ENCODE measurements at places on chromosomes 4 and X. TPM values are rescaled to one million over a fixed set of nuclear protein-coding genes. Genes with fewer than 3 reads are reported as not detected.

DNA sequence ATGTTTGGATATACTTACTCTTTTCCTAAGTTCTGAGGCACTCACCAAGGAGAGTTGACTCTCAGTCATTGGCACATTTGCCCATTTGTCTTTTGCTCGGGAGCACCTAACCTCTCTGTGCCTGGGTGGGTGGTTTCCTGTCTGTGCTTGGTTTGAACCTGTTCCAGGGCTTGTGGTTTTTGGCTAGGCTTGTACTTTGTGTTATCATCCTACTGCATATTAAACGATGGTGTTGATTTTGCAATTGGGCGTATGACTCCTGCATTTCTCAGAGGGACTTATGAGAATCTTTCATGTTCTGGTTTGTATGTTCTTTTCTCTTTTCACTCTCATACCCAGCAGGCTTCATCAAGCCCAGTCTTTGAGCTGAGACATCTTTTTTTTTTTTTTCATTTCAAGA lies 161.7 kb downstream of the BTC start:
- peak; percentile 46 for DNase-seq

- peak; percentile 43 for DNase-seq
Observed at GRCh38 chr4:185201977-185202962, 1.5 kb downstream of the CFAP97 start.

NOA1 gene
- total RNA-seq: 8.8 TPM

GRCh38 chrX:47499293-47499692 lies 16.3 kb upstream of the ZNF41 start:
- no peak for DNase-seq

- DNase-seq: no peak
Observed at GRCh38 chr4:37431417-37431743, 186.8 kb downstream of the NWD2 start.

DNA sequence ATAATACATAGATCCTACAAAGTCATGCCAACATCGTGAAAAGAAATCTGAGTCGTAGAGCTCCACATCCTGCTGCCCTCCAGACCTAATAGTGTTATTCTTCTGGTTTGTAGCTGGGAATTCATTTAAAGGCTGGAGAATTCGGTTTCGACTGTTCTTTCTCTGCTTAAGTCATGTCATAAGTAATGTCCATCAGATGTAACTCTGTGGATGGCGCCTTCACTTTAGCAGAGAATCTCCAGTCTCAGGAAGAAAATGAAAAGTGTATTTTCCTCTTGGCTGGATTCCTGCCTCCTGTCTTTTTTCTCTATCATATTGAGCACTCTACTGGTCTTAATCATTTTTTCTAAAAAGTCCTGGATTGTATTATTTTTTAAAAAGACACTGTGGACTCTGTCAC lies 117.0 kb downstream of the PALLD start:
- no peak for DNase-seq

- DNase-seq: no peak
Observed at GRCh38 chr4:122156819-122157218, 4.7 kb downstream of the BLTP1 start.

MAOB gene
- total RNA-seq: 98.1 TPM

DNA sequence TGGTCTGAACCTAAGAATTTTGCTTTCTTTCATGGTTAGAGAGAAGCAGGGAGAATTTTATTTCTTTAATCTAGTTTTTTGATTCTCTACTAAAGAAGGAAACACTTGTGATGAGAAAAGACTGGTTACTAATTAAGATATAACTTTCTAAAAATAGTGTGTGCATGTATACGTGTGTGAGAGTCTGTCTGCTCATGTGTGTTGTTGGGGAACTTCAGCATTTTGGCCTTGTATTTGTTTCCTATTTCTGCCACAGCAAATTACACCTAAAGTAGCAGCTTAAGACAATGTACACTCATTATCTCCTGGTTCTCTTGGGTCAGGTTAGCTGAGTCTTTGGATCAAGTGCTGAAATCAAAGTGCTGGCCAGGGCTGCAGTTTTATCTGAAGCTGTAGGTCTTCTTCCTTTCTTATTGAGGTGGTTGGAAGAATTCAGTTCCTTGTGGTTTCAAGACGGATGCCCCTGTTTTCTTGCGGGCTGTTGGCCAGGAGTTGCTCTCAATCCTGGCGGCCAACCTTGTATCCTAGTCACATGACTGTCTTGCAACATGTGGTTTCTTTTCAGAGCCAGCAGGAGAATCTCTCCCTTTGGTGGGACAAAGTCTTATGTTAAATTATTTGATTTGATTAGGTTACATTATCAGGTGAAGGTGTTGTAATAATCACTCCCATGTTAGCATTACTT lies 188.4 kb upstream of the CLNK start:
- no peak for DNase-seq

DNA sequence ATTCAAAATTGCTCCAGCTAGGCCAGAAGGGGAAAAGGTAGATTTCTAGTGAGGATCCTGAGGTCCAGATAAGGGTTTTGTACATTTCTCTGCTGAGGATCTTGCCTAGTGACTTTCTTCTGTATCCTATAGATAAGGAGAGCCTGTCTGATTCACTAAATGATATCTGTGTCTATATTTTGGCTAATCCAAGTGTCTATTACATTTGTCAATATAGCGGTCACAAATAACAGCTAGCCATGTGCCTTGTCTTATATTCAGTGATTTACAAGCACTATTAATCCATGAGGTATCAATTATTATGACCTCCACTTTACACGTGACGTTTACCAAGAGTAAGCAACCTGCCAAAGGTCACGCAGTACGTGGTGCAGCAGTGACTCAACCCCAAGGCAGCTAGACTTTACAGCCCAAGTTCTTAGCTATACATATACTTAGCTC lies 41.6 kb downstream of the TMEM165 start:
- no peak for DNase-seq

GRCh38 chrX:13043138-13043537 lies 1.3 kb downstream of the FAM9C start:
- no peak for DNase-seq

GRCh38 chr4:156419080-156419685 lies 465.5 kb upstream of the CTSO start:
- no peak for DNase-seq

GRCh38 chr4:165368114-165368513 lies 10.7 kb upstream of the CPE start:
- no peak for DNase-seq

GRCh38 chrX:101749436-101749835 lies 89.8 kb upstream of the ARMCX2 start:
- DNase-seq: no peak

TBX22 gene
- total RNA-seq: 0.29 TPM

DNA sequence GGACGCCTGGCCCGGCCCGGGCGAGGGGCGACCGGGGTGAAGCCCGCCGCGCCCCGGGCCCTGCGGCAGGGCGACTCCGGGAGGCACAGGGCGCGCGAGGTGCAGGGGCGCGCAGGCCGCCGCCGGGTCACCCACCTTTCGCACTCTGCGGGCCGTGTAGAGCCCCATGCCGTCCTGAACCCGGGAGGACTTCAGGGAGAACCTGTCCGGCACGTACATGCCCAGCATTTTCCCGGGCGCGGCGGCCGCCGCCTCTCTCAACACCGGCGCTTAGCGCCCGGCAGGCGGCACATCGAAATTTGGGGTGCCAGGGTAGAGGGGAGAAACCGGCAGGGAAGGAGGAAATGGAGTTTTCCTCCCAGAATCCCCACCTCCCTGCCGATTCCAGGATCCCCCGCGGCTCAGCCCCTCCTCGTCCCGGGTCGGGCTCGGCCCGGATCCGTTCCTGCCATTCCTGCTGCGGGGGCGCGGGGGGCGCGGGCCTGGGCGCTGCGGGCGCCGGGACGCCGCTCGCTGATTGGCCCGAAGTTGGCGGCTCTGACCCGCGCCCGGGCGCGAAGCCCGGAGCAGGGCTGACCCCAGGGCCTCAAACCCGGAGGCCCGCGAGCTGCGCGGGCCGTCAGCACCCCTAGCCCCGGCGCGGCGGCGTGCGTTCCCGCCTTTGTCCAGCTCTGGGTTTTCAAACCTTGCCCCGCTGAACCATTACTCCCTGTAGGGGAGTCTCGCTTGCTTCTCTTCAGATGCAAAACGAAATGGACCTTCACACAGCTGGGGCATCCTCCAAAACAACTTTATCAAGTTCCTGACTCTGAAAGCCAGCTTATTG lies at the start of gene PRDM5:
PRDM5 (minus strand) TSS at position 346 of the 826 bp plus-strand sequence; CDS start at position 228, 118 bp downstream.
- DNase-seq: peak; percentile 70

CLDN22 gene
- not detected for total RNA-seq

DNA sequence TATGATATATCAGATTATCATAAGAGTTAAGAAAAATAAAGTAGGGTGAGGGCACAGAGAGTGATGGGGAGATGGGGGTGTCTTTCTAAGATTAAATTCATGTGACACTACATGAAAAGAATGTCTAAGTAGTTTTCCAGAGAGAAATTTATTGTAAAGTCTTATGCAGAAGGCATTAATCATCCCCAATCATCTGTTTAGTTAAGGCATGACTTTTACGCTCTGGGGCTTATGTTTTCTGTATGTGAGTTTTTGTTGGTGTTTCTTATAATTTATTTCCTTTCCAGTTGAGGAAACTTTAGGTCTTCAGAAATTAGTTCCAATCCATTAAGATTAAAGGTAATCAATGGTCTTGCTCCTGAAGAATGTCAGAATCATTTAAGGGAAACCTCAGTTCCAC lies 383.0 kb upstream of the GALNT7 start:
- no peak for DNase-seq

HNRNPH2 gene
- 52.7 TPM for total RNA-seq

DNA sequence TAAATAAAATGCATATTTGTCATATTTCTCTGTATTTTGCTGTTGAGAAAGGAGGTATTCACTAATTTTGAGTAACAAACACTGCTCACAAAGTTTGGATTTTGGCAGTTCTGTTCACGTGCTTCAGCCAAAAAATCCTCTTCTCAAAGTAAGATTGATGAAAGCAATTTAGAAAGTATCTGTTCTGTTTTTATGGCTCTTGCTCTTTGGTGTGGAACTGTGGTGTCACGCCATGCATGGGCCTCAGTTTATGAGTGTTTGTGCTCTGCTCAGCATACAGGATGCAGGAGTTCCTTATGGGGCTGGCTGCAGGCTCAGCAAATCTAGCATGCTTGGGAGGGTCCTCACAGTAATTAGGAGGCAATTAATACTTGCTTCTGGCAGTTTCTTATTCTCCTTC lies 3.3 kb downstream of the HTT start:
- no peak for DNase-seq

- DNase-seq: no peak
Observed at GRCh38 chr4:83259586-83259985, 25.0 kb downstream of the COQ2 start.

NXT2 gene
- 4.2 TPM for total RNA-seq

GRCh38 chr4:98542011-98542410 lies 116.4 kb downstream of the TSPAN5 start:
- no peak for DNase-seq

DNA sequence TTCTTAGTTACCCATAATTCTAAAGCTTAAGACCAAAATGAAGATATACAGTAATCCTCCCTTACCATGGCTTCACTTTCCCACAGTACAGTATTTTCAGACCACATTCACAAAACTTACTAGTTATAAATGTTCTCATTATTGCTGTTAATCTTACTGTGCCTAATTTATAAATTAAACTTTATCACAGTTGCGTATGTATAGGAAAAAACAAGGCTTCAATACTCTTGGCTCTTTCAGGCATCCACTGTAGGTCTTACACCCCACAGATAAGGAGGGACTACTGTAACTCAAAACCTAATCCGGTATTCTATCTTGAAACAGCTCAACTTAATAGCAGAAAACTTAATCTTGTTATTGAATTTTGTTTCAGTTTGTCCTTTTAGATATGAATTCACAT lies 3.6 kb downstream of the HMGB2 start:
- DNase-seq: no peak

POU3F4 gene
- not detected for total RNA-seq

S100P gene
- 0.38 TPM for total RNA-seq

DNA sequence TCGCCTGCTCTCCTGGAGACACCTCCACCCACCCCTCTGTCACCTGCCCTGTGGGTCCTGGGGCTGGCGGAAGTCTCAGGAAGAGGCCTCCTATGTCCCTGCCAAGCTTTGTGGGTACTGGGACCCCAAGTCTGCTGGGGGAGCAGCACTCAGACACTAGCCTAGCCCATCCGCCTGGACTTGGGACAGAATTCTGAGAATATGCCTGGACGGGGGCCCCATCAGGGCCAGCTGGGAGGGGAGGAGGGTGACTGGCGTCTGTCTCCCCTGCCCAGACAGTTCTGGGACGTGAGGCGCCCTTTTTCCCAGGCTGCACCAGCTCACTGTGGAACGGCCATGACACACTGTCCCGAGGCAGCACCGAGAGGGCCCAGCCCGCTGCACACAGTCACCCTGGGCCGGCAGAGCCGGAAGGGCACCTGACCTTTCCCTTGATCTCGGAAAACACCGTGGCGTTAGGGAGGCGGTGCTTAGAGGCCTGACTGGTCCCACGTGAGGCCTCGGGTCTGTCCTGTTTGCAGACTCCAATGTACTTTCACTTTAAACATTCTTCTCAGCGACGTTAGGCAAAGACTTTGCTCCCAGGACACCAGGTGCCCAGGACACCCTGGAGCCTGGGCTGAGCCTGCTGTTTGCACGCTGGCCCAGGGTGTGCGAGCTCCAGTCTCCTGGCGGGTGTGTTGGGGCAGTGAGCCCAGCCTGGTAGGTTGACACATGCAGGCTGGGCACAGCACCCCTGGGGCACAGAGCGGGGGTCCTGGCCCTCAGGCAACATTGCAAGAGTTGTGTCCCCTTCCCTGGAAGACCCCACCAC lies 700 bp downstream of the SLC26A1 start:
- peak; percentile 48 for DNase-seq

DNA sequence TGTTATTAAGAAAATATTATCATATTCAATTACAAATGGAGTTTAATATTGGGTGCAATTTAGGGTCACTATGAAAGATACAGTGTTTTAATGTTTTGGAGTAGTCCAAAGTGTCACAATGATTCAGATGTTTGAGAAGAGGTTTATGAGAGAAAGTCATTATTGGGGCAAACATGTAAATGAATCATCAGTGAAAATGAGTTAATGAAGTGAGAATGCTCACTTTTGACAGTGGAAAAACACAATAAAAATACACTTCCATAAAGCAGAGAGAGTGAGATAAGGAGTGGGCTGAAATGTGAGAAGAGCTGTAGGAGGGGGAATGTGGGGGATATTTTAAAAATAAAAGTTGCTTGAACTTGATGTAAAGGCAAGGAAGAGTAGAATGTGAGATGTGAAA lies 957.1 kb downstream of the PCDH18 start:
- no peak for DNase-seq

ZNF157 gene
- not detected for total RNA-seq

ADH7 gene
- total RNA-seq: not detected

SRPX gene
- 108 TPM for total RNA-seq

KIAA1210 gene
- total RNA-seq: 0.03 TPM

Measured in left cardiac atrium (tissue), 4 donors.